ENCODE measurements at places on chromosomes 4 and X.

DNA sequence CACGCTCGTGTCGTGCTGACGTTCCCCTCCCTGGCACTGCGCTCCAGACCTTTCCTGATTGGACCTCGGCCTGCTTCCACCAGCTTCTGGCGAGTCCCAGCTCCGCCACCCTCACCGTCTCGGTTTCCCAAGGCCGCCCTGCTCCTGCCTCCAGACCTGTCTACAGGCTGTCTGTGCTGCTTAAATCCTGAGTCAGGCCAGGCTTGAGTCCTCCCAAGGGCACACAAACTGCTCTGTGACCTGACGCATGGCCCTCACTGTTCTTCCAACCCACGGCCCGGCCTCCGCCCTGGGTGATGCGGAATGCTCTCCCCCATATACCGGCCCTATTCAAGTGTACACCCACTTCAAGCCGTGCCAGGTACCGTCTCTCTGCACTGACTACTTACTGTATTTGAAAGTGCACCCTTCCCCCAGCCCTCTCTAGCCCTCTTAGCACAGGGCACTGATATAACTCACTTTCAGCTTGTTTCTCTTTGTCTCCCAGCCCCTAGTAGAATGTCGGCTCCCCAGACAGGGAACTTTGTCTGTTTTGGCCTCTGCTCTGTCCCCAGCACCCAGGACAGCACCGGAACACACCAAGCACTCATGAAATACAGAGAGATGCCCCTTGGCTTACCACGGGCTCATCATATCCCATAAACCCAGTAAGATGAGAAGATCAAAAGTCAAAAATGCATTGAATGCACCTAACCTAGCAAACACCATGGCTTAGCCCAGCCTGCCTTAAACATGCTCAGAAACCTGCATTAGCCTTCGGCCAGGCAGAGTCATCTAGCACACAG lies 63.1 kb upstream of the AFAP1 start:
- DNase-seq: no peak

GRCh38 chr4:39846120-39846519 lies 131.6 kb downstream of the PDS5A start:
- peak; percentile 38 for DNase-seq

DNA sequence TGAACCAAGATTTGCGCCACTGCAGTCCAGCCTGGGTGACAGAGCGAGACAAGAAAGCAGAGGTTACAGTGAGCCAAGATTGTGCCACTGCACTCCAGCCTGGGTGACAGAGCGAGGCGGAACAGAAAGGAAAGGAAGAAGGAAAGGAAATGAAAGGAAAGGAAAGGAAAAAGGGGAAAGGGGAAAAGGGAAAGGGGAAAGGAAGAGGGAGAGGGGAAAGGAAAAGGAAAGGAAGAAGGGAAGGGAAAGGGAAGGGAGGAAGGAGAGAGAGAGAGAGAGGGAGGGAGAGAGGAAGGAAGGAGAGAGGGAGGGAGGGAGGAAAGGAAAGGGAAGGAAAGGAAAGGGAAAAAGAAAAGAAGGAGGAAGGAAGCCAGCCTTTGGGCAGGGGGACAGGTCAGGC lies 76.6 kb downstream of the PRKX start:
- no peak for DNase-seq

GRCh38 chr4:1873776-1874175 lies 2.6 kb downstream of the NSD2 start:
- DNase-seq: no peak

GRCh38 chr4:165986956-165987698 lies 114.1 kb downstream of the TLL1 start:
- DNase-seq: no peak

DNA sequence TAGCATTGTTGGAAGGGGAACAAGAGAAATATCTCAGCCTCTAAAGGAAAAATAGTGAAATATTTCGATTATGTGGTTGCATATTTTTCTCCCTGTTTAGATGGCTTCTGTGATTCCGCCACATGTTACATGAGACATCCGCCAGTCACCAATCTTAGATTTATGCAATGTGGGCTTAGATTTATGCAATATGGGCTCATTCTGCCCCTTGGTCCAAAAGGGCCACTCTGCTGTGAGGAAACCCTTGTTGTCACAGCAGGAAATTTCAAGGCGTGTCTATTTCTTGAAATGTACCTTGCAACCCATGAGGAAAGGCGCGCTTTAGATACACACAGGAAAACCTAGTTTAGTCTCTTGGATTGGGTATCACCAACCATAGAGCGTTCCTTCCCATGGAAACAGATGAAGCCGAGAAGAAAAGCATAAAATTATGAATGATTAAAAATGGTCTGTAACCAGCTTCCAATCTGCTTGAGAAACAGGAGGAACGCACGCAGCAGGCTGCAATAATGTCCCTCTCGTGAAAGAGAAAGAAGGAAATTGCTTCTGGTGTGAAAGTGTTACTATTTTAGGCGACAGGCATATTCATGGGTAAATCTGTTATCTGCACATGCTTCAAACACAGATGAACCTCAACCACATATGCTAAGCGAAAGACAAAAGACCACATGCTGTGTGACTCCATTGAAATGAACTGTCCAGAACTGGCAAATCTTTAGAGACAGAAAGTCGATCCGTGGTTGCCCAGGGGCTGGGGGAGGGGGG lies 3.7 kb downstream of the RS1 start:
- no peak for DNase-seq

- DNase-seq: no peak
Measured at GRCh38 chr4:45679411-45679810, 444.4 kb downstream of the GABRG1 start.

GRCh38 chr4:85777908-85778631 lies 303.1 kb downstream of the ARHGAP24 start:
- DNase-seq: no peak

DNA sequence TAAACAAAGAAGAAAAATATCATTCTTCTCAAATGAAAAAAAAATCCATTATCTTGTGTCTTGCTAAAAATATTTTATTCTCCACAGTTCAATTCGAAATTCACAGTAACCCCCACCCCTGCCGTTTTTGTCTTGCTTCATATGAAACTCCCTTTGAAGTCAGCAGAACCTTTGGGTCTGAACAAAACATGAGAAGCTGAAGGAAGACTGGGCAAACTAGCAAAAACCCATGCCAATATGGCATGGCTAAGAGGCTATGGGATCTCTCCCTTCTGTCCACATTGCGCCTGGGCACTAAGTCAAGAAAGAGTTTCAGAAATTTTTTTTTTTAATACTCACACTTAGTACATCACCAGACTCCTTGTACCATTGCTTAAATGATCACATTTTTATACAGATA lies 136.0 kb upstream of the SMIM31 start:
- DNase-seq: no peak

- no peak for DNase-seq
Measured at GRCh38 chr4:185235843-185236503, 26.6 kb downstream of the SNX25 start.

DNA sequence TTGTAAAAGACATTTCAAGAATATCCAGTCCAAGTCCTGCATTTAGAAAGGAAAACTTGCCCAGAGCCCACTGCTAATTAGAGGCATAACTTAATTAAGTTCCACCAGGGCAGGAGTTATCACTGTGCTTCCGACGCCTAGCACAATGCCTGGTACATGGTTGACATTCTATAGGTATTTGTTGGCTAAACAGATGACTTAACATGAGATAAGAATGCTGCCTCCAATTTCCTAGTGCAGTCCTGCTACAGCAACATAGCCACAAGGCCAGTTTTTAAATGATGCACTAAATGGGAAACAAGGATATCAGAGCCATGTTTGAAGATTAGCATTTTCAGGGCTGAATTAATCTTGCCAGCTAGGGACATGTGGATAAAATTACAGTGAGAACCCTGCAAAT lies 164.1 kb downstream of the RASL11B start:
- DNase-seq: no peak

GRCh38 chr4:133803341-133803740 lies 398.2 kb downstream of the PABPC4L start:
- no peak for DNase-seq

DNA sequence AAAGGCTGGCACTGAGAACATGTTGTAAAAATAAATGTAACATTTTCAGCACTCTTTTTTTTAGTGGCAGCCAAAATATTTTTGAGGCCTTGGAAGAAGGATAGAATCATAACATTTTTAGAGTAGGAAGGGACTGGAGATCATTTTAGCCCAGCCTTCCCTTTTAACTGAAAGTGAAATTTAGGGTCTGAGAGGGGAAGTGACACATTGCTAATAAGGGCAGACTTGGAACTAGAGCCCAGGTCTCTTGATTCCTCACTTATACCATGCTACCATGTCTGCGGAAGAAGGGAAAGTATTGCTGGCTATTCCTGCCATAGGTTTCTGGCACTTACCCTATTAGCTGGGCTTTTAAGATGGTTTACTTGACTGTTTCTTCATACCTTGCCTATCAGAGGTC lies 4.8 kb downstream of the WDR44 start:
- no peak for DNase-seq

All from fibroblast of skin of back (primary cell).